ENCODE measurements at places on chromosomes 16 and 17.
A peak's percentile ranks its signal among the peaks of the same experiment; 100 is the strongest.

DNA sequence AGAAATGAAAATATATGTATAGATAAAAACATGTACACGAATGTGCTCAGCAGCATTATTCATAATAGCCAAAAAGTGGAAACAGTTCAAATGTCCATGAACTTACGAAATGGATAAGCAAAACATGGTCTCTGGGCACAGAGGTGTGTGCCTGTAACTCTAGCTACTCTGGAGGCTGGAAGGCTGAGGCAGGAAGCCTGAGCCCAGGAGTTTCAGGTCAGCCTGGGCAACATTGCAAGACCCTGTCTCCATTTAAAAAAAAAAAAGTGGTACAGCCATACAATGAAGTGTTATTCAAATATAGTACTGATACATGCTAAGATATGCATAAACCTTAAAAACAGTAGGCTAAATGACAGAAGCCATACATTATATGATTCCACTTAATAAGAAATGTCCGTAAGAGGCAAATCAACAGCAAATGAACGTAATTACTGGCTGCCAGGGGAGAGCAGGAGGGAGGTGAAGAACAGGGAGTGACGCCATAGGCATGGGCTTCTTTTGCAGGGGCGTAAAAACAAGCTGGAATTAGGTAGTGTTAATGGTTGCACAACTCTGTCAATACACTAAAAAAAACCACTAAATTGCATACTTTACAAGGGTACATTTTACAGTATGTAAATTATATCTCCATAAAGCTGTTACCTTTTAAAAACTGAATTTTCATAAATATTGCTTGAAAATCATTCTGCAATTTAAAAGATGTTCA is 87.2 kb upstream of the PLEKHM1 start:
- DNase-seq: no peak

- no peak for DNase-seq
Observed at GRCh38 chr17:32335046-32335445, 6.9 kb downstream of the C17orf75 start.

- no peak for DNase-seq
Observed at GRCh38 chr17:14827396-14827919, 437.7 kb downstream of the PMP22 start.

DNA sequence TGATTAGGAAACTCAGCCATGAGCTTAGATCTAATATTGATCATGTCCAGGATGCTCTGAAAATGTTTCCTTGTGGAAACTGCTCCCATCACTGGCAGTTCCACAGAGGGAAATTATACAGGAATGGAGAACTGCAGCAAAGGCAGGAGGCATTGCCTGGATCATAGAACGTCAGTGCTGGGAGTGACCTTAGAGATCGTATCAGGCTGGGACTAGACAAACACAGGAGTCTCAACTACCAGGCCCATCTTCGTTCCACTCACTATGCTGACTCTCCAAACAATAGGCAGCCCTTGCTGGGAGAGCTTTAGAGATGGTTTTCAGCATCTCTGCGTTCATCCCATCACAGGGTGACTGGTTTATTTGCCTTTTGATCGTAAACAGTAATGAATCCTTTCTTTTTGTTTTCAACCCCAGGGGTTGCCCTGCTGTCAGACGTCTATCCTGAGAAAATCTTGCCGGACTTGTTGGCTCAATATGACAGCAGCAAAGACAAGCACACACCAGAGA is 130.3 kb downstream of the TANGO6 start:
- no peak for DNase-seq

- DNase-seq: no peak
Observed at GRCh38 chr16:77686385-77686784, 35.9 kb upstream of the NUDT7 start.

DNA sequence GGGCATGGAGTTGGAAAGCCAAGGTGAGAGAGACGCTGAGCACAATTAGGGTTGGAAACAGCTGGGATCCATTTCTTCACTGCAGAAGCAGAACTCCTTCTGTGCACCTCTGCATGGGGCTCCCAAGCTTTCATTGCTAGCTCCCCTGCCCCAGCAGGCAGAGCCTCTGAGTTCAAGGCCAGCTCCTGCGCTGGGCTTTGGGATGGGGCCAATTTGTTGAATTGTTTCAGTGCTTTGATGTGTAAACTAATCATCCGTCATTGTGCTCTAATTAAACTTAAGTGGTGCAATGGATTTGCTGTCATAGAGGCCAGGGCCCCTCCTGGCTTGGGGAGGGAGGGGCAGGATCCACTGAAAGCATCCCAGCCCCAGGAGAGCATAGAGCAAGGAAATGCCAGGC is 13.5 kb upstream of the LYRM9 start:
- no peak for DNase-seq

GRCh38 chr17:42845918-42846593 is 1.7 kb downstream of the AOC2 start:
- peak; percentile 5 for DNase-seq

DNA sequence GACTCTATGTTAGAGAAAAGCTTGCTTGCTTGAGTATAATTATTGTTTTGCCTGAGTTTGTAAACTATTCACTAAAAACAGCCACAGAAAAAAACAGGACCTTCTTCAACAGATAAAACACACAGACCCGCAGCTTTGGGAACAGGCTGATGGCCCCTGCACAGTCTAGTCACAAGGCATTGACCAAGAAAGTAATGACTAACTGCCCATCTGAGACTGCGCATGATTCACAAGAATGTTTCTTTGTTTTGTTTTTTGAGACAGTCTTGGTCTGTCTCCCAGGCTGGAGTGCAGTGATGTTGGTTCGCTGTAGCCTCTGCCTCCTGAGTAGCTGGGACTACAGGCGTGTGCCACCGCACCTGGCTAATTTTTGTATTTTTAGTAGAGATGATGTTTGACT is 2.8 kb upstream of the ZKSCAN2 start:
- no peak for DNase-seq

- no peak for DNase-seq
Observed at GRCh38 chr17:55883149-55883548, 132.3 kb downstream of the PCTP start.

- no peak for DNase-seq
Observed at GRCh38 chr16:77273815-77274214, 74.6 kb downstream of the SYCE1L start.

DNA sequence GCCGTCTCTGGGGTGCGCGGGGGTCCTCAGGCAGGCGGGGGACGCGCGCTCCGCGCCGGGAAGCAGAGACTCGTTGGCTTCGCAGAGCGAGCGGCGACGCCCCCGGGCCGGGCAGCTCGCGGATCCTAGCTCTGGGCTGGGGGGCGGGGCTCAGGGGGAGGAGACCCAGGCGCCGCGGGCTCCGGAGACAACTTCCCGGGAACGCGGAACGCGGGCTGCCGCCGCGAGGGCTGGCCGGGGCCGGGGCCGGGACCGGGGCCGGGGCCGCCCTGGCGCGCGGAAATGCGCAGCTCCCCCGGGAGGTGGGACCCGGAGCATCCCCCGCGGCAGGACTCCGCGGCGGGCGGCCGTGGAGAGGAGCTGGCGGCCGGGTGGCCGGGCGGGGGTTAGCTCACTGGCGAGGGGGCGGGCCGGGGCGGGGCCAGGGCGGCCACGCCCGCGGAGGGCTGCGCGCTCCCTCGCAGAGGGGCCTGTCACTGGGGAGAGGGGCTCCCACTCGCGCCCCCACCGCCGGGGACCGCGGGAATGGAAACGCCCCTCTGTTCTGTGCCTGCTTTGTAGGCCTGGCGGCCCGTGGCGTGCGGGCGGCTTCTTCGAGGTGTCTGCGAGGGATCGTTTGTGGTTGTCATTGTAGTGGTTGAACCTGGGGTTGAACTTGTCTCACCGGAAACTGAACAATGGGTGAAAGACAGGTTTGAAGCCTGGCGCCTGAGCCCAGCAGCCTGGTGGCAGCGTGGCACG is at the start of gene GAS7:
TSS of gene GAS7 (minus strand) at position 98 of the 741 bp plus-strand sequence.
- DNase-seq: no peak

GRCh38 chr17:17363638-17364337 is 60.6 kb downstream of the NT5M start:
- DNase-seq: no peak

- DNase-seq: no peak
Observed at GRCh38 chr17:65028545-65028843, 28.0 kb downstream of the GNA13 start.

DNA sequence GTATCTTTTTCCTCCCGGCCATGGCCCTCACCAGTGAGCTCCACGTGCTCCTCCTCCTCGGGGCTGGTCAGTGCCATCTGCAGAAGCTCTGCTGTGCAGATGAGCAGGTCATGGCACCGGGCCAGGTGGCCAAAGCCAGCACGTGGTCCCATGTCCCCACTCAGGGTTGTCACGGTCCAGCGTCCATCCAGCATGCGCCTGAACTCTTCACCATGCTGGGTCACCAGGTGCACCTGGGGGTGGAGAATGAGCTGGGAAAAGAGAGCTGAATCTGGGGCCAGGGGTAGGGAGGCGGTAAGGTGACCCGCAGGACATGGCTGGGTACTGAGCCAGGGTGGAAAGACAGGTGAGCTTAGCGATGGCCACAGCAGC is 1.3 kb downstream of the DHX58 start:
- DNase-seq: no peak

DNA sequence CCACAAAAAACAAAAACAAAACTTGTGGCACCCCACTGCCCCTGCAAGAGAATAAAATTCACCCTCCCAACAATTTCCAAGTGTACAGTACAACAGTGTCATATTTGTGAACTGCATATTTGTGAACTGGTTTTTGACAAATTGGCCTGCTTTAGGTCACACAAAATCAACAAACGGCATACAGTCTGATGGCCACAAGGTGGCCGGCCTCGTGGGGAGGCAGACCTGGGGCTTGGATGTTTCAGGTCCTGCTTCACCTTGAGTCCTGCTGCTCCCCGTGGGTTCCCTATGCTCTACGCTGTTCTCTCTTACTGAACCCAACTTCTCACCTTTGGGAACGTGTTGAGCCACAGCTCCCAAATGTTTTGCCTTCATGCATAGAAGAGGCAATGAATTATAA is 102.2 kb downstream of the CDK5R1 start:
- DNase-seq: no peak

DNA sequence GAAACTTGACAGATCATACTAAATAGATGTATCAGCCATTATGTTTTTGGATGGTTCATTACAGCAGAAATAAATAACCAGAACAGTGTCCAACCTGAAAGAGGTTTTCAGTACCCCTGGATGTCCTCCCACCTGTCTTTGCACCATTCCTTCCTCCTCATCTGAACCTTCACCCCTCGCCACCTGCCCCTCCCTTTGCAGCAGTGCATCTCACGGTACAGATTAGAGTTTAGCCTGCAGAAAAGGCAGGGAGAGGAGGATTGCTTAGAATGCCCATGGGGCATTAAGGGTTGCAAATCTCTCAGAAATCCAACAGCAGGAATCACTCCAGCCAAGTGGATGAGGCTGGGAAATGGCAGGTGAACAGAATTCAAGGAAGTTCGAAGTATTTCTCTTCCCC is 155.0 kb downstream of the HS3ST2 start:
- no peak for DNase-seq

GRCh38 chr17:64254755-64255154 is 8.3 kb downstream of the TEX2 start:
- no peak for DNase-seq

GRCh38 chr17:19747829-19748806 is at the start of gene ALDH3A1:
TSS of gene ALDH3A1 (minus strand) at chr17:19748298. CDS start at chr17:19745129, 3,169 bp downstream.
- no peak for DNase-seq

DNA sequence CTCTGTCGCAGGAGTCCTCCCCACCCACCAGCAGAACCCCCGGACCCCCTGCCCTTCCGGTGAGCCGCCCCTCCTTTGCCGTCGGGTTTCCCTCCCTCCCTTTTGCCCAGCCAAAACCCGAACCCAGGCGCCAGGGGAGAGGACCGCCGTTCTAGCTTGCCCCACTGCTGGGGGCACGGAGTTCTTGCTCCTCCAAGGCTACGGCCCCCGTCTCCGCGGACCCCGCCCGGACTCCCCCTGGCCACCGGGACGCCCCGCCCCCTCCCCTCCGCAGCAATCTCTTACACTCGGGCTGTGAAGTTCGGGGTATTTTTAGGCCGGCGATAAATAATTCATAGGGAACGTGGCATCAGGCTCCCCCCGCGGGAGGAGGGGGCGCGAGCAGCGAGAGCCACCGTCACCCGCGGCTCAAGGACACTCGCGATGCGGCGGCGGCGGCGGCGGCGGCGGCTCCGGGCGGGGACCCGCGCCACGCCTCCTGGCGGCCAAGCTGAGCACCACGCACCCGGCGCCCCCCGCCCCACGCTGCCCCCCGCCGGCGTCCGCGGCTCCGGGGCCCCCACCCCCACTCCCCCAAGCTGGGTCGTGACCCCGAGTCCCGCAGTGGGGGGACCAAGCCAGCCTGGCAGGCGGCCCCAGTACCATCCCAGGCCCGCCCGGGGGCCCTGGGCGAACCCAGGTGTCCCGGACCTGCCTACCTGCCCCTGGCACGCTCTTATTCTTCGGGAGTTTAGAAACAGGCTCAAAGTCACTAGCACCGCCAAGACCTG is at the start of gene GRIN2C:
TSS of gene GRIN2C (minus strand) at position 427 of the 770 bp plus-strand sequence. CDS start 4,793 bp downstream, outside the sequence.
- peak; percentile 24 for DNase-seq

- no peak for DNase-seq
Observed at GRCh38 chr17:59266745-59267144, 46.4 kb downstream of the GDPD1 start.

DNA sequence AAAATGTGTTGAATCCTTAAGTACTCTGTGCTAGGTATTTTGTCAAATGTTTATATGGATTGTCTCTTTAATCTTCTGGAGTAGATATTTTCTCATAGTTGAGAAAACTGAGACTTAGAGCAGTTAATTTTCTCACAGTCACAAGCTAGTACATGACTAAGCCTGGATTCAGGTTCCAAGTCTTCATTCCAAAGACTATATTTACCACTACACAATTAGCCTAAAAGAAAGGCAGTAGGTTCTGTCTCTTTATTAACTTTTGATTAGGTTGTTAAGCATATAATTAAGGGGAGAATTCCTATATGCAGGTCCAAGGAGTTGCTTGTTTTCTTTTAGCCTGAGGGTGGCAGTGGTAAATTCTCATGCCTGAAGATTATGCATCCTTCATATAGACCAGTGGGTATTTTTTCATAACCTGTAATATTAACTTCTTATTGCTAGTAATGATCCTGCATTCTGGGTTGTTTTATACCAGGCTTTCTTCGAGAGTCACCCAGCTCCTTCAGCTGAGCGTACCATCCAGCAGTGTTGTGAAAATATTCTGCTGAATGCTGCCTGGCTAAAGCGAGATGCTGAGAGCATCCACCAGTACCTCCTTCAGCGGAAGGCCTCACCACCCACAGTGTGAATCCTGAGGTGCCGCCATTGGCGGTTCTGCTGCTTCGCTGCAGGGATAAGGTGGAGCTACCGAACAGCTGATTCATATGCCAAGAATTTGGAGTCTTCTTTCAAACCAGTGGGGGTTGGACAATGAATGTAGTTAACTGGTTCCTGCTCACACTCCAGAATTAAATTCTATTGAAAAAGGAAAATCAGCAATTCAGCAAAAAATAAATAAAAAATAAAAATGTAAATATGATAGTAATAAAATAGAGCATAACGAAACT is 28.2 kb upstream of the KPNB1 start:
- no peak for DNase-seq

- DNase-seq: no peak
Observed at GRCh38 chr17:19928299-19928698, 49.3 kb downstream of the AKAP10 start.

DNA sequence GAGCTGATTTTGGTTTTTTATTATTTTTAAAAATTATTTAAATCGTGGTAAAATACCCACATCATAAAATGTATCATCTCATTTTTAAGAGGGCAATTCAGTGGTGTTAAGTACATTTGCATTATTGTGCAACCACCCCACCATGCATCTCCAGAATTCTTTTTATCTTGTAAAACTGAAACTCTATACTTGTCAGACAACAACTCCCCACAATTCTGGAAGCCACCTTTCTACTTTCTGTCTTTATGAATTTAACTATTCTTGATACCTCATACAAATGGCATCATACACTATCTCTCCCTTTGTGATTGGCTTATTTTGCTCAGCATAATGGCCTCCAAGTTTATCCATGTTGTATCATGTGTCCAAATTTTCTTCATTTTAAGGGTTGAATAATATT is 97.9 kb downstream of the HS3ST3B1 start:
- no peak for DNase-seq

GRCh38 chr17:36501963-36502362 is 15.5 kb downstream of the ZNHIT3 start:
- DNase-seq: no peak
